Activated CD4-positive, alpha-beta T cell treated with anti-CD3 and anti-CD28 coated beads, Interleukin-2, Interleukin-4, amounts not matched to agents 100 ng/mL and 50 ng/mL, durations not matched to agents 16 hours and 8 hours (primary cell): ENCODE measurements at places on chromosomes 16 and 17.

DNA sequence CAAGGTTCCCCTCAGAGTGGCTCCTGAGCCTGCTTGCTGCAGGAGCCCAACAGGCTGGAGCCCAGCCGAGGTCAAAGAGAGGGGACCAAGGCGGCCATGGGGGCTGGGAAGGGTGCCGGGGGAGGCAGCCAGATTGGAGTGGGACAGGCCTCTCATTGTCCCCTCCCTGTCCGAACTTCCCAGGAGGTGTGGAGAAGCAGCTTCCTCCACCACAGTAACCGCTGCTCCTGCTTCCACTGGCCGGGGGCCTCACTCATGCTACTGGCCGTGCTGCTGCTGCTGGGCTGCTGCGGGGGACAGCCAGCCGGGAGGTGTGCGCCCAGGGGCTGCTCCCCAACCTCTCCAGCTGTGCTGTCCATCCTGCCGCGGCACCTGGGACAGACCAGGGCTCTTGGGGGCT, 29.3 kb downstream of the TMEM94 start:
- no peak for DNase-seq

GRCh38 chr16:1171001-1171400, 18.1 kb downstream of the CACNA1H start:
- no peak for DNase-seq

DNA sequence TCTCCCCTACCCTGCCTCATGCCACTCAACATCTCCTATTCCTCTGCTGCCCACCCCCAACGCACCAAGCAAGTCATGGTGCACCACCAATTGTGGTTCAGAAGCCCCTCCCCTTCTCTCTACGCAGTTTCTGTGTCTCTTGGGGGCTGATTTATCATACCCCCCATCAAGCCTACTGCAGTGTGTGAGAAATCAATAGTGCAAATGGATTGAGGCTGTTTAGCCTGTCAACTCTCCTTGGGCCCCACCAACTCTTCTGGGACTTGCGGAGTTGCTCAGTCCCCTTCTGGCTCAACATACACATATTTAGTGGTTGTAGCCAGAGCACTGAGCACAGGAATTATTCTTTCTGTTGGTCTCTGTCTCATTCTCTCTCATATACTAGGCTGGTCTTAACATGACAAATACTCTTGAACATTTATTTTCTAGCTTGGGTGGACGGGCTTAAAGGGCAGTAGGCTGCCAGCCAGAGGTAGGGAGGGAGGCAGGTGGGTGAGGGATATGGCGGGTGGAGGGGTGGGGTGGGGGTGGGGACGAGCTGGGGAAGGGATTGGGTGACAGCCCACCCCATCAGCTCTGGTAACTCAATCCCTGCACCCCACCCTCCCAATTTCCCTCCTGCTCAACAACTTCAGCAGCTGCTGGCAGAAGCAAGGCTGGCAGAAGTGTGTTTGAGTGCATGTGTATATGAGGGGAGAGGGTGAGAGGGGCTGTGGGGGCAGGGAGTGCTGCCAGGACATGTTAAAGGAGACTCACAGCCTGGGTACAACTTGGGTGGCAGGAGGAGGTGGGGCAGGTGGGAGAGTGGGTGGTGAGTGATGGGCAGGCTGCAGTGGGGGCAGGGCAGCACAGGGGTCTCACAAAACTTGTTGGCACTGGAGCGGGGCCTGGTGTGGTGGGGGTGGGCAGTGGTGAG, 4.9 kb downstream of the RARA start:
- DNase-seq, result no peak

- no peak for DNase-seq
These were observed 50.5 kb upstream of the AMZ2 start for GRCh38 chr17:68197091-68197996.

- no peak for DNase-seq
These were observed 14.9 kb upstream of the MMD start for GRCh38 chr17:55436224-55437158.

DNA sequence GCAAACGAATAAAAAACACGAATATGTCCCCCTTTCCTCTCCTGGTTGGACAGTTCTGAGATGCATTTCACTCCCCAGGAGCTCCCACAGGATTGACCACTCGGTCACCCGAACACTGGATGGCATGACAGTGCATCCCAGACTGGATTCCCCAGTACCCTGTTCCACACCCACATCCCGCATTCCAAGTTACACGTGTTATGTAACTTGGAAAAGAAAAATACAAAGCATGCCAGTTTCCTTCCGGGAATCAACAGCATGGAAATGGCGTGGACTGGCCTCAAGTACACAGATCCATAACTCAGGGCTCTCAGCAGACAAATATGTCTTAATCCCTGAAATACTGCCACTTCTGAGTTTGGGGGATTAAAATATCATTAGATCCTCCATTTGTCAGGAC, 12.6 kb upstream of the KLHL36 start:
- no peak for DNase-seq

- DNase-seq, result peak; percentile 48
These were observed 23.2 kb downstream of the MAP3K14 start for GRCh38 chr17:45293413-45294211.

GRCh38 chr16:5176505-5176904, 78.9 kb upstream of the EEF2KMT start:
- no peak for DNase-seq

- no peak for DNase-seq
These were observed 461.3 kb downstream of the PMP22 start for GRCh38 chr17:14803826-14804225.

DNA sequence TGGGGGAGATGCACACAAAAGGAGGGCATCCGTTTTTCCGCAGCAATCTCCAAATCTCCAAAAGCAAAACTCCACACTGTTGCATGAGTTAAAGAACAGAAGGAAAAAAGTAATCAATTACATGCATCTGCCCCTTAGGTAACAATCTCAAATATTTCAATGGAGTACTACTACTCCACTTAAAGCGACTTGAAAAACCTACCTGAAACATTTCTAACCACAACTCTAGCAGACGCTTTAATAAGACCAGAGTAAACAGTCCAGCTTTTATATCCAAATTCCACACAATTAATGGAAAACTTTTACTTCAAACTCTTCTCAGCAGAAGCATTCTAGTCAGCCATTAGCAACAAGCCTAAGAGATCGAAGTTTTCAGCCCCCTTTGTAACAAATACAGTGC, 29.9 kb downstream of the AP1G1 start:
- no peak for DNase-seq

DNA sequence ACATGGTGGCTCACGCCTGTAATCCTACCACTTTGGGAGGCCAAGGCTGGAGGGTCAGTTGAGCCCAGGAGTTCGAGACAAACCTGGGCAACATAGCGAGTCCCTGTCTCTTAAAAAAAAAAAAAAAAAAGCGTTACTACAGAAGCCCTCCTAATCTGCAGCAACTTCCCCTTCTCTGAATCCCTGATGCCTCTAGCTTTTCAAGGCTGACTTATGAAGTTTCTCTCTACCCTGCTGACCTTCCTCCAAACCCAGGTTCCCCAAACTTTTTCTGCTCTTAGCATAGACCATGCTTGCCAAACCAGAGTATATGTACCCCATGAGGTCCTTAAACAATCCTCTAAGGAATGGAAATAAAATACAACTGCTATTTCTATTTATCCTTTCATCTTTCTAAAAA, 16.4 kb downstream of the LYRM1 start:
- DNase-seq, result no peak

GRCh38 chr16:22054847-22055590, 37.3 kb upstream of the VWA3A start:
- peak; percentile 56 for DNase-seq

GRCh38 chr17:1110541-1110861, 69.3 kb downstream of the ABR start:
- no peak for DNase-seq

- no peak for DNase-seq
These were observed 28.3 kb downstream of the PIMREG start for GRCh38 chr17:6472517-6472916.

- no peak for DNase-seq
These were observed 65.3 kb upstream of the CRHR1 start for GRCh38 chr17:45718791-45719190.

DNA sequence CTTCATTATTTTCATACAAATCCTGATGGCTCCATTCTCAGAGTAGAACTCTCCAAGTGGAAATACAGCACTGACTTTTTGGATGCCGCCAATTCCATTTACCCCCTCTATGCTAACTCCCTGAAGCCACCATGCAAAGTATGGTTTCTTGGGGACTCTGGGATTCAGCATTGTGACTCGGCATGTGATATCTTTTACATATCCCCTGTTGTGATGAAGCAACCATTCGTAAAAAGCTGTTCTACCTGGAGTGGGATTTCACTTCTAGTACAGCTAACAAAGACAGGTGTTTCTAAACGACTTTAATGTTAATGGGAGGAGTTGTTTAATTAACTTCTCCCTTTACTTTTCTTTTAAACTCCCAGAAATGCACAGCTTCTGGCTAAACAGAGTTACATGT, 533.5 kb downstream of the RBFOX1 start:
- DNase-seq, result no peak

DNA sequence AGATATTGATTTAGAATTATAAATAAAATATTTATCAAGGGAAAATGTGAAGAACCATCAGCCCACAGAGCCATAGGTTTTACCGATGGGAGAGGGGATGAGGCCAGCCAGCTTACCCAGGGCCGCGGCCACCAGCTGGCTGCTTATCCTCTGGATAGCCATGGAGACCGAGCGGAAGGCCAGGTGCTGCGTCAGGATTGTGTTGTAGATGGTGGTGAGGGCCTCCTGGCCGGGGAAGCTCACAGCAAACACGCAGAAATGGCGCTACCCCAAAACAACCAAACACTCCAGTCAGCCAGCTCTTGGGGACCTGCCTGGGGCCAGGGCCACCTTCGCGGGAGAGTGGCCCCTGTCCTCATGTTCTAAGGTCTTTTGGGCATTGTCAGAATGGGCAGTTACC, 97.8 kb downstream of the DNAH17 start:
- DNase-seq, result no peak

GRCh38 chr17:58831780-58832179, 76.1 kb downstream of the PPM1E start:
- no peak for DNase-seq

- no peak for DNase-seq
These were observed 63.7 kb downstream of the ERCC4 start for GRCh38 chr16:13983625-13984024.

- no peak for DNase-seq
These were observed 33.9 kb downstream of the AXIN1 start for GRCh38 chr16:318628-319027.

DNA sequence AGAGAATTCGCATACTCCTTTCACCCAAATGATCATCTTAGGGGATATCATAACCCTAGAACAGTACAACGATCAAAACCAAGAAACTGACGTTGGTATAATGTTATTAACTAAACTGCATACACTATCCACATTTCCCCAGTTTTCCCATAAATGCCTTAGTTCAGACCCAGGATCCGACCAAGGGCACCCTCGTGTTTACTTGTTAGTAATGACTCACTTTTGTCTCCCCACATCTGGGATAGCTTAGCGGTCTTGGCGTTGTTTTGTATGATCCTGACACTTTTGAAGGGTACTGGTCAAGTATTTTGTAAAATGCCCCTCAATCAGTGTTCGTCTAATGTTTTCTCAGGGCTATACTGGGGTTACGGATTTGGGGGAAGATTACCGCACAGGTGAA, 8.0 kb downstream of the HS3ST3A1 start:
- DNase-seq, result no peak

- no peak for DNase-seq
These were observed 296.5 kb downstream of the SLC39A11 start for GRCh38 chr17:72795941-72796340.

GRCh38 chr16:22388101-22388644, 13.8 kb upstream of the CDR2 start:
- no peak for DNase-seq

DNA sequence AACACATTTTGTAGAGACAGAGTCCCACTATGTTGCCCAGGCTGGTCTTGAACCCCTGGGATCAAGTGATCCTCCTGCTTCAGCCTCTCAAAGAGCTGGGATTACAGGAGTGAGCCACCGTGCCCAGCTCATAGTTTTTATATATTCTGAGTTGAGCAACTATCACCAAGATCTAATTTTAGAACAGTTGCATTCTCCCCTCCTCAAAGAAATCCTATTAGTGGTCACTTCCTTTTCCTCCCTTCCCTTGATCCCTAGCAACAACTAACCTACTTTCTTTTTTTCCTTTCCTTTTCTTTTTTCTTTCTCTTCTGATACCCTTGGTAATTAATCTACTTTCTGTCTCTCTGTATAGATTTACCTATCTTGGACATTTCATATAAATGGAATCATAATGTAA, 61.5 kb upstream of the B4GALNT2 start:
- no peak for DNase-seq

DNA sequence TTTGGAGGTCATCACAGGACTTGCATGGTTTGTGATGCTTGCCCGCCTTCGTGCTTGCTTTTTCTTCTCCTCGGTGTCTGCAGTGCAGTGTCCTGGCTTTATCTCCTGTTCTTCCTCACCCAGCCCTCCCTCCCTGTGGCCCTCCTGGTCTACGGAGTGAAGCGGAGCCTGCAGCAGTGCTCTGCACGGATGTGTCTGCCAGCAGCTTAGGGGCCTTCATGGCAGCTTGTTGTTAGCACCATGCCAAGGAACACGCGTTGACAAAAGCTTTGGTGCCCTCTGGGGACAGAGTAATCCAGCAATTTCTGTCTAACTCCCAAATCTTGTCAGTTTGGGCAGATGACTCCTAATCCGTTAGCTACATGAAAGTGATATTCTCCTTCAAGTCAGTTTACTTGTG, 9.9 kb downstream of the DHODH start:
- no peak for DNase-seq

GRCh38 chr16:24834459-24835335, 11.1 kb upstream of the SLC5A11 start:
- no peak for DNase-seq

- DNase-seq, result peak; percentile 63
These were observed 11.2 kb downstream of the ENPP7 start for GRCh38 chr17:79741751-79742588.

DNA sequence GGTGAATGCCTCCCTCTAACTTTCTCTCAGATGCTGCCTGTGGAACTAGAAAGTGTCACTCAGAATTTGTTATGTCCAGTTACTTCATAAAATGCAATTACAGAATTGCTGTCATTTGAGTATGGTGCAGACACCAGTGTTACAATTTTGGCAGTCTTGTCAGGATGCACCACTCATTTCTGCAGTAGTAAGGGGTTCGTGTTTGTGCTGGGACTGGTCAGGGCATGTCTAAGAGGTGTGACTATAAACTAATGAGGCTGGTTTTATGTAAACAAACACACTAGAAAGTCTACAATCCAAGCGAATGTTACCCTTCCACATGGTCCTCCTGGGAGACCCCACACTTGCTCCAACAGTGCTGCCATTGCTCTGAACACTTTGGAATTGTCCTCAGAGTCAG, 206.2 kb downstream of the ANKFN1 start:
- no peak for DNase-seq
